ENCODE measurements at places on chromosomes 3 and 15.

DNA sequence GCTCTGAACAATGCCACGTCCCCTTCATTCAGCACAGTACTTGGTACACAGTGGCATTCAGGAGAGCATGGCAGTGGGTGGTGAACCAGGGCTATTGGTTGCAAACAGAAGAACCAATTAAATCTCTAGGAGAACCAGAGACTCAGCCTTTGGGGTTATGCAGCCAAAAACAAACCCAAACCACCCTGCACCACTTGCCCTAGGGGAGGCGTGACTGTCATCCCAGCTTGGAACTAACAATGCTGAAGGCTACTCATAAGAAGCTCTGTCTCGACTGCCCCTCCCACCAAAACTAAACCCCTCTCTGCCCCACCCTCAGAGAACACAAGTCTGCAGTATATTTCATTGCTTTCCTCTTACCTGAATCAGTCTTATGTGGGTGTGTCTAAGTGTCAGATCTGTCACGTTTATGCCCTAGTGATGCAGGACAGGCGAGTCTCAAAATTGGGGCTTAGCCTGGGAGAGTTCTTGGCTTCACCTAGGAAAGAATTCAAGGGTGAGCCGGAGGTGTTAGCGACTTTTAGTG lies 15.2 kb upstream of the KLHL40 start:
- no peak for DNase-seq

DNA sequence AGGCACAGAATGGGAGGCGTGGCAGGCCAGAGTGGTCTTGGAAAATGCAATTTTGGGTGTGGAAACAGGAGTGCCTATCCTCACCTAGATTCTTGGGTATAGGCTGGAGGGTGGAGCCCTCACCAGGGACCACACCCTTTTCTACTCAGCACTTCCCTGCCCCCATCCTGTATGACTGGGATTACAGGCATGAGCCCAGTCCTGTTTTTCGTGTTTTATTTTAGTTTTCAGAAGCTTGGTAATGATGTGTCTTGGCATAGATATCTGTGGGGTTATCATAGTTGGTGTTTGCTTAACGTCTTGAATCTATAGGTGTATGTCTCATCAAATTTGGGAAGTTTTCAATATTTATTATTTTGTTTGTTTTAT lies 248.7 kb upstream of the CBLB start:
- no peak for DNase-seq

- no peak for DNase-seq
Observed at GRCh38 chr3:50150404-50150750, 4.7 kb upstream of the SEMA3F start.

GRCh38 chr3:29582273-29582672 lies 301.4 kb downstream of the RBMS3 start:
- no peak for DNase-seq

All from stimulated activated CD4-positive, alpha-beta T cell treated with anti-CD3 and anti-CD28 coated beads, TNF-alpha, amount 100 ng/mL, for 1 hour (primary cell).